Stimulated activated CD8-positive, alpha-beta memory T cell treated with anti-CD3 and anti-CD28 coated beads, Interleukin-12 subunit alpha, Interleukin-12 subunit beta, amount 100 ng/mL, for 4 hours (primary cell): ENCODE measurements at places on chromosomes 11 and 22.

DNA sequence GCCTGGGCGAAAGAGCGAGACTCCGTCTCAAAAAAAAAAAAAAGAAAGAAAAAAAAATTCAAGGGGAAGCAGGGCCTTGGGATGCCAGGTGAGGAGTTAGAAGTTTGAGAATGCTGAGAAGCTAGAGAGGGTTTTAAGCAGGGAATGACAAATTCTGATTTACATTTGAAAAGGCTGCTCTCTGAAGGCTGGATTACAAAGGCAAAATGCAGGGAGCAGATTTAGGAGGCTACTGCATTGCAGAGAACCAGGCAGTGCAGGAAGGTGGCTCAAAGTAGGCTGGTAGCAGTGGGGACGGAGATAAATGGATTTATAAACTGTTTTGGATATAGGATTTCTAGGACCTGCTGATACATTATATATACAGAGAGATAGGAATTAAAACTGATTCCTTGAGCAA, 66.6 kb downstream of the KCNC1 start:
- DNase-seq = no peak

DNA sequence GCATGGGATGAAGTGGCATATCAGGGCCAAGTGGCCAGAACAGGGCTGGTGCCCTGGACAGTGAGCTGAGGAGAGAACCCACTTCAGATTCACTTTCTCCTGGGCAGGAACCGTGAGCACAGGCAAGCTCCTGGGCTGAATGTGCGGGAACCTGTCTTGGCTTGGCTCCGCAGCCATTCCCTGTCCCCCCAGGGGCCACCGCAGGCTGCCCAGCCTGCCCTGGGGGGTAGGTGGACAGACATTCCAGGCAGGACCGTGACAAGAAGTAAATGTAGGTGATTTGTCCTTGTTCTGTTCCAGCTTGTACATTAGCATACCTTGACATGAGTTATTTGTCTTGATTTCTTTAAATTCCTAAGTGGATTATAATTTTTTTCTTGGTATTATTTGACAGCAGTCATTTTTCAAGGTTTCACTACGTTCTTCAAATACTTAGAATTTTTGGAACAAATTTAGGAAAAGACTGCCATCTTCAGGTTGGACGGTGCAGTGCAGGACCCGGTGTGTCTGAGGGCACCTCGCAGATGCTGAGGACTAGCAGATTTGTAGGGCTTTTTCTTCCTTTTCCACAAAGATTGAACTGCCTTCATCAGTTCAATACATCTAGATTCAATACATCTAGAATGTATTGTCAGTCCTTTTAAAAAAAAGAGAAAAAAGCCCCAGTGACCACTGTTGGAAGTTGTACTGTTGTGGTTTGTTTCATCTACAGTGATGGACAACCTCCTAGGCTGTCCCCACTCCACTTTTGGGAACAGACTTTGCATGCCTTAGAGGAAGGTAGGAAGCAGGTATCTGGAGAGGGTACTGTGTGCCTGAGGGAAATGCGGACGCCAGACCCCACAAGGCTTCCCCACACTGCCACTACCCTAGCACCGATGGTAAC, 115.1 kb upstream of the RASSF10 start:
- DNase-seq = no peak

DNA sequence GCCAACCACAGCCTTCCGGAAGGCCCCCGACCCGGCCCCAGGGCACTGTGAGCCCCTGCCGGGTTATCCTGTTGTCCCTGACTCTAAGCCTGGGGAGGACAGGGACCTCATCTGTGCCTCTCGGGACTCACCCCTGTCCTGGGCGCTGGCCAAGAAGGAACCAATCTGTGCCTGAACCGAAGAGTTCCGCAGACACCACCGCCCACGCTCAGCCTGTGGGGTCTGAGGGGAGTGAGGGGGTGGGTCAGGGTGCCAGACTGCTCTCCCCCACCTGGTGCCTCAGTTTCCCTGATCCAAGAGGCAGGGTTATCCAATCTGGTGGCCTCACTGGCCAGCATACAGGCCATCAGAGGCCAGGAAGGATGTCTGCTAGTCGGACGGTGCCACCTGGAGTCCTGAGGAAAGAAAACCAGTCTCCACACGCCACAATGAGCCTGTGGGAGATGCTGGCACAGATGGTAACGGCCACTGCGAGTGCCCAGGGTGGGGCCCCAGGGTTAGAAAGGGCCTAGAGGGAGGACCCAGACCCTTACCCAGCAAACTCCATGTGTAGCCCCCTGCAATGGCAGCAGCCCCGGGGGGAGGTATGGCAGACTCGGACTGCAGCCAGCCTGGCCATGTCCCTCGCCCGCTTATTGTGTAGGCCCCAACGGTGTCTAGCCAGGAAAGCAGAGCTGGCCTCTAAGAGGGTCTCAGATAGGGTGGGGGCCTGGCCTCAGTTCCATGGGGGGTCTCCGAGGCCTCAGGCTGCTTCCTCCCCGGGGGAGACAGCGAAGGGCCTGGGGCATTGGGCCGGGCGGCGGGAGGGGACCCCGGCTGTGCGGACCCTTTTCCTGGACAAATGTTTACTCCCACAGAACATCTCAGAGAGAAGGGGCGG, 827 bp upstream of the TNNT3 start:
- no peak for DNase-seq

- no peak for DNase-seq
Measured at GRCh38 chr22:47564158-47564450, 801.7 kb downstream of the TBC1D22A start.
